ENCODE measurements at places on chromosomes 11 and 22.

- no peak for DNase-seq
Measured at GRCh38 chr11:87081358-87081757, 43.6 kb downstream of the TMEM135 start.

DNA sequence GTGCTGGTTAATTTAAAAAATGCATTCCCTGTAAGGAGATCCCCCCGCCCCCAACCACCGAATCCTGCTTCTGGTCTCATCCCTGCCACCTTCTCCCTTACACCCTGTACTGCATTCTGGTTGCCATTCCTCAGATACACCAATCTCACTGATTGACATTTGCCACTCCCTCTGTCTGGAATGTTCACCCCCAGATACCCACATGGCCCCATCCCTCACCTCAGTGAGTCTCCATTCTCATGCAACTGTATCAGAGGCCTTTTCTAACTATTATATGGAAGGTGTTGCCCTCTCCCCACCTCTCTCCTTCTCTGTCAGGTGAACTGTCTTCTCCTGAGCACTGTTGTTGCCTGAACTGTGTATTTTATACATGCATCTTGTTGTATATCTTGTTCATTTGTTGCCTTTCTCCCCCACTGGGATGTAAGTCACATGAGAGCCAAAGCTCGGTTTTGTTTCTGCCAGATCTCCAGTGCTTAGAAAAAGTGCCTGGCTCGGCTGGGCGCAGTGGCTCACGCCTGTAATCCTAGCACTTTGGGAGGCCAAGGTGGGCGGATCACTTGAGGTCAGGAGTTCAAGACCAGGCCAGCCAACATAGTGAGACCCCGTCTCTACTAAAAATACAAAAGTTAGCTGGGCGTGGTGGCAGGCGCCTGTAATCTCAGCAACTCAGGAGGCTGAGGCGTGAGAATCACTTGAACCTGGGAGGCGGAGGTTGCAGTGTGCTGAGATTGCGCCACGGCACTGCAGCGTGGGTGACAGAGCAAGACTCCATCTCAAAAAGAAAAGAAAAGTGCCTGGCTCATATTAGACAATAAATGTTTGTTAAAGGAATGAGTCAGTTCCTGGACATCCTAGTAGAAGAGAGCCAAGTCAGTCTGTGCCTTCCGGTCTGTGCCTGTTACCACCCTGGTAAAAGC is 61.0 kb downstream of the TNRC6B start:
- DNase-seq, result no peak

DNA sequence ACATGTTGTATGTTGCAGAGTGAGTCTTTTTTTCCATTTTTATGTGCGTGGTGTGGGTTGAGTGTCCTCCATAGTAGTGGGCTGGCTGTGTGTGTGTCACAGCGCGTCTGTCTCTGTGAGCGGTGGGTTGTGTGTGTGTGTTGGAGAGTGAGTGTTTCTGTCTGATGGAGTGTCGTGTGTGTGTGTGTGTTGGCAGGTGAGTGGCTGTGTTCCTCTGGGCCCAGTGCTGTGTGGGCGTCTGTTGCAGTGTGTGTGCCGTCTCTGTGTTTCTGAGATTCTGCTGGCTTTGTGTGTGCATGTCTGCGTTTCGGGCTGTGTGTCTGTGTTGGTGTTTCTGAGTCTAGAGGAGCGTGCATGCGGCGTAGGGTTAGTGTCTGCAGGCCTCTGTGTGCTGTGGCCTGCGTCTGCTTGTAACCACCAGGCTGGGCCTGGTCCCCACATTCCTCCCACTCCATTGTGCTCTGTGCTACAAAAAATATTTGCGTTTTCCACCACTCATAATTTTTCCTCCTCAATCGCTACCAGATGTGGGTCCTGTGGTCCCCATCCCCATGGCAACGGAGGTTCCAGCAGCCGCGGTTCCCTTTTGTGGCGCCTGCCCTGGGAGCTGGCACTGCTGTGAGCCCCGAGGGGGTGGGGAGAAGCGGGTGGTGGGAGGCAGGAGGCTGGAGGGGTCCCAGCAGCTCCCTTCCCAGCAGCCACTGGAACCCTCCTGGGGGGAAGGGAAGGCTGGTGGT is 15.2 kb downstream of the SCARF2 start:
- no peak for DNase-seq

DNA sequence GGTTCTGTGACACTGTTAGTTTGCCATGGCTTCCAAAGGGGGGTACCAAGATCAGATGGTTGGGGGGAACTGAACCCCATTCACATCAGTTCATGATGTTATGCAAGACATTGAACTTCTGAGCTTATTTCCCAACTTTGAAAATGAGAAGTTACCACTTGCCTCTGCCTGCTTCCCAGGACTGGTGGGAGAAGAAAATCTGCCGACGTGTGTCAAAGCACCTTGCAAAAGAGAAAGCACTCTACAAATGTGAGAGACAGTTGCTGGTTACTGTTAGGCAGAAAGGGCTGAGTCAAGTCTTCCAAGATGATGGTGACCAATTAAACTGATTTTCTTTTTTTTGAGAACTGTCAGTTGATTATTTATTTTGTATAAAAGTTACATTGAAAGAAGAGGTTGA is 45.6 kb downstream of the SMCO4 start:
- DNase-seq, result no peak

GRCh38 chr11:126212089-126212660 is 593 bp downstream of the FAM118B start:
- no peak for DNase-seq

DNA sequence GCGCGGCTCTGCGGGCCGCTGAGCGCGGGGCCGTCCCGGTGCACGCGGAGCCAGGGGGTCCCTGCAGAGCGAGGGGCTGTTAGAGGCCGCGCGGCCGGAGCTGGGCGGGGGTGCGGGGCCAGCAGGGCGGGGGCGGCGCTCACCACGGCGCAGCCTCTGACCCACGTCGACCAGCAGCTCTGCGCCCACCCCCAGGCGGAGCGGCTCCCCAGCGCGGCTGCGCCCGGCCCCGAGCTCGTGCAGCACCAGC is 385 bp upstream of the SCO2 start:
- DNase-seq, result no peak

GRCh38 chr11:114970927-114971645 is 292.8 kb downstream of the NXPE2 start:
- DNase-seq, result no peak

DNA sequence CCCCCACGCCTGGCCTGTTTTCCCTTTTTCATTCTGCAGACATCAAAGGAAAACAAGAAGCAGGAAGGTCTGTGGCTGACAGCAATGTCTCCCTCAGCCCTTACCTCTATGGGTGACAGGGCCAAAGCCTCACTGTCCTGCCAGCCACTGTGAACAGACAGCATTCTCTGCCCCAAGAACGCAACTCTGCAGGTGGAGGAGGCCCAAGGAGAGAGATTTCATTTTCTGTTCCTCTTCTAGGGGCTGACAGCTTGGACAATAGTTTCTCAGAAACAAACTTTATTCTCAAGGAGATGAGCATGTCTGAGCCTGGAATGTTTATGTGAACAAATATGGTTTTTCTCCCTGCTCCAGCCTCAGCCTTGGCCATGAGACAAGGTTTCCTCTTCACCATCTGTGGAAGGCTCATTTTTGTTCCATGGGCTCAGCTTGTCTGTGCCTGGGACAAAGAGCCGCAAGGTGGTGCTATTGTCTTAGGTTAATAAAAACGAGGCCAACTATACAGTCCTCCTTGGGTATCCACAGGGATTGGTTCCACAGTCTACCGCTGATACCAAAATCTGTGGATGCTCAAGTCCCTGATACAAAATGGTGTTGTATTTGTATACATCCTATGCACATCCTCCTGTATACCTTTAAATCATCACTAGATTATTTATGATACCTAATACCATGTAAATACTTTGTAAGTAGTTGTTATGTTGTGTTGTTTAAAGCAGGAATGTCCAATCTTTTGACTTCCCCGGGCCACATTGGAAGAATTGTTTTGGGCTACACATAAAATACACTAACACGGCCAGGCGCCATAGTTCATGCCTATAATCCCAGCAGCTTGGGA is 5.8 kb downstream of the PIWIL3 start:
- DNase-seq, result no peak

- DNase-seq, result peak; percentile 49
Measured at GRCh38 chr11:121591405-121592033, 138.8 kb upstream of the SORL1-AS1 start.

DNA sequence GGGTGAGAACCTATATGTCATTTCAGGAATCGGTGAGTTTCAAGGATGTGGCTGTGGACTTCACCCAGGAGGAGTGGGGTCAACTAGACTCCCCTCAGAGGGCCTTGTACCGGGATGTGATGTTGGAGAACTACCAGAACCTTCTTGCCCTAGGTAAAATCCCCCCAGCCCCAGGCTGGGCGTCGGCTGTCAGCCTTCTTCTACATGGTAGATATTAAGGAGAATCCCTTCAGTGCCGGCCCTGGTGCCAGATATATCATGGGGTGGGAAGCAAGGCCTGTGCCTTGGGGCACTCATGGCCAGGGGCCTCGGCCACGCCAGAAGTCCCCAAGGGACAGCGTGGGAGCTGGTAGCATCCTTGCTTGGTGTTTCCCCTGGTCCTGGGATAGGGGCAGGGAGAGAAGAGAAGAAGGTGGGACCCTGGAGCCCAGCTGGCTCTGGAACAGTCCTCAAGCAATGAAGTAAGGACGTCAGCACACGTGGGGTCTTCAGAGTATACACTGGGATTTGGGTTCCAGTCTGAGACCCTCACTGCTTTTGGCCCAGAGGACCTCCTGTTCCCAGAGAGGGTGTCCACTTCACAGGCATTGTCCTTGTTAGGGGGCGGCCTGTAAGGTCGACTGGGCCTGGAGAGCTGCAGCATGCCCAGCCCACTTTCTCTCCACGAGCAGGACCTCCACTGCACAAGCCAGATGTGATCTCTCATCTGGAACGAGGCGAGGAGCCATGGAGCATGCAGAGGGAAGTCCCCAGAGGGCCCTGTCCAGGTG is 6.8 kb downstream of the ZNF74 start:
- no peak for DNase-seq
